ENCODE measurements at places on chromosomes 7 and 10. TPM values are rescaled to one million over a fixed set of nuclear protein-coding genes. Genes with fewer than 3 reads are reported as not detected.

Gene TEX36
- total RNA-seq = not detected

Gene ADRA2A
- total RNA-seq = 1.0 TPM

Gene ADRB1
- total RNA-seq = 63.1 TPM

Gene MACROH2A2
- 14.8 TPM for total RNA-seq

Gene NSUN5
- 16.6 TPM for total RNA-seq

Gene CALML5
- total RNA-seq = not detected

Gene PLXNA4
- 17.6 TPM for total RNA-seq

Gene LRRN3
- 12.4 TPM for total RNA-seq

Gene WNT16
- total RNA-seq = not detected

Gene LRIT1
- not detected for total RNA-seq

Gene SPDYE11
- total RNA-seq = not detected

Data from Right ventricle myocardium inferior (tissue), 1 donor.